ENCODE measurements at places on chromosomes 5 and 9.

GRCh38 chr5:171709930-171710329, 75.7 kb upstream of the SMIM23 start:
- no peak for DNase-seq

- DNase-seq: no peak
Observed at GRCh38 chr9:87653941-87654340, 72.0 kb upstream of the CTSL start.

DNA sequence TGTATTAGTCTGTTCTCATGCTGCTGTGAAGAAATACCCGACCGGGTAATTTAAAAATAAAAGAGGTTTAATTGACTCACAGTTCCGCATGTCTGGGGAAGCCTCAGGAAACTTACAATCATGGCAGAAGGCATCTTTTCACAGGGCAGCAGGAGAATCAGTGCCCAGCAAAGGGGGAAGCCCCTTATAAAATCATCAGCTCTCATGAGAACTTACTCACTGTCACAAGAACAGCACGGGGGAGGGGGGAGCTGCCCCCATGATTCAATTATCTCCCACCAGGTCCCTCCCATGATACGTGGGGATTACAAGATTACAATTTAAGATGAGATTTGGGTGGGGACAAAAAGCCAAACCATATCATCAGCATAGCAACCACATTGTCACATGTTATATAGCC, 102.5 kb downstream of the GPBP1 start:
- no peak for DNase-seq

GRCh38 chr5:25568294-25568693, 923.5 kb upstream of the CDH10 start:
- no peak for DNase-seq

DNA sequence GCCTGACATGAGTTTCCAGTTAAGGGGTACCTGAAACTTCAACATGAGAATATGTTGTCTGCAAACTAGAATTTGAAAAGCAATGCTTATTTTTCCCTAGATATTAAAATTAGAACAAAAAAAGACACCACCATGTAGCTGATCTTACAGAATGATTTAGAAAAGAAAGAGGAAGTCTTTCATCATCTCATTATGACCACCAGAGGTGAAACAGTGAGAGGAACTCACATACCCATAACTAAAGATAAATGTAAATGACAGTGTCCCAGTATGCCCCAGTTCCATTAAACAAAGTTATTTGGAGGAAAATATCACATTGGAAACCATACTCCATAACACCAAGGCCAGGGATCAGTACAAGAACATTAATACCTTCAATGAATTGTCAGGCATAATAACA, 6.9 kb downstream of the TAF7 start:
- DNase-seq: no peak

DNA sequence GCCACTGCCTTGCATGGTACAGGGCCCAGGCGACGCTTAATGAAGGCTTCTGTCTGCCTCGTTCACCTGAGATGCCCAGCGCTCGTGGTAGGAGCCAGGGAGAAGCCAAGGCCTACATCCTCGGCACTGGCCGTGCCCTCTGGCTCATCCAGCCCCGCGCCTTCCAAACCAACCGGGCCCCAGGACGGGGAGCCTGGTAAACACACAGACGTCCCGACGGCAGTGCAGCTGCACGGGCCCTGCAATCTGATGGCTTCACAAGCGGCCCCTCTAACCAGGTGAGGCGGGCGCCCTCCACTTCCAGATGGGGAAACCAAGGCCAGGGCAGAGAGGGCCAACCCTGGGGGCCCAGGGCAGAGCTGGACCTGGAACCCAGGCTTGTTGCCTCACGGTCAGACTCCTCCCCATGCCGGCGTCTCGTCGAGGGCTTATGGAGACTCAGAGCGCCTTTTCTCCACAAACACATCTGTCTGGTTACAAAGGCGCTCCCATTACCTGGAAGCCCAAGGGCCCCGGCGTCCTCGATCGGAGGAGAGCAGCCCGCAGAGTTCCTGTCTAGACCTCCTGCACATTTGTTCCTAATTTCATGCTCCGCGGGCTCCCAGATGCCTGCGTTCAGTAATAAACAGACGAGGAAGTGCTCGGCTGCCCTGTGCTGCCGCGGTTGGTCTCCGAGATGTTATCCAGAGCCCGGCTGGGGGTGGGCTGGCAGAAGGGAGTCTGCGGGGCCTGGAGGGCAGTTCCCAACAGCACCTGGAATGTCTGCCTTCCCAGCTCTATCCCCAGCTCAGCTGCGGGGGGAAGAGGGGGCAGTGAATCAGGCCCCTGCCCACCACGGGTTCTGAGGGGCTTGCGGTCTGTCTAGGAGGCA, 23.5 kb downstream of the FAM163B start:
- DNase-seq: no peak

- no peak for DNase-seq
Observed at GRCh38 chr5:159181152-159181551, 28.2 kb downstream of the RNF145 start.

GRCh38 chr5:55638455-55638854, 73.7 kb downstream of the SLC38A9 start:
- DNase-seq: no peak

GRCh38 chr9:87725900-87726709, at the start of gene CTSL:
Gene CTSL, plus strand, starts transcription at chr9:87726119. Its CDS starts 1,485 bp downstream, at chr9:87727604.
- DNase-seq: peak; percentile 39

Data from stimulated activated CD4-positive, alpha-beta T cell treated with anti-CD3 and anti-CD28 coated beads, Interleukin-1b, Interleukin-23, amount 100 ng/mL, for 1 hour (primary cell).